ENCODE measurements at places on chromosomes 4 and X.
A peak's percentile ranks its signal among the peaks of the same experiment; 100 is the strongest.

DNA sequence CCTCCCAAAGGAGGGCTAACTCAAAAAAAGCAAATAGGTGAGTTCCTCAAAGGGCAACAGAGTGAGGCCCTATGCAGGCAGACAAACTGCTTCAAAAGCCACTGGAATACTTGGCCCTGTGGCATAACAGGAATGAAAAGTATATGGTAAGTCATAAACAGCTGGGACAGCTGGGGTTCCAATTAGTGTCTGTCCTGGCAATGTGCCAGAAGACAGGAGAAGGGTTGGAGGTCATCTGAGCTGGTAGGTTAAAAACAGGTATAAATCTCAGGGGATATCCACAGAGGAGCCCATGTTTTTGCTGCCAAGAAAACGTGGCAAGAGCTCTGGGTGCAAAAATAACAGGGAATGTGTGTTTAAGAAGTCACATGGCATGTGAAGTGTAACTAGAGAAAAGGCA, 111.6 kb downstream of the APOOL start:
- DNase-seq: no peak

DNA sequence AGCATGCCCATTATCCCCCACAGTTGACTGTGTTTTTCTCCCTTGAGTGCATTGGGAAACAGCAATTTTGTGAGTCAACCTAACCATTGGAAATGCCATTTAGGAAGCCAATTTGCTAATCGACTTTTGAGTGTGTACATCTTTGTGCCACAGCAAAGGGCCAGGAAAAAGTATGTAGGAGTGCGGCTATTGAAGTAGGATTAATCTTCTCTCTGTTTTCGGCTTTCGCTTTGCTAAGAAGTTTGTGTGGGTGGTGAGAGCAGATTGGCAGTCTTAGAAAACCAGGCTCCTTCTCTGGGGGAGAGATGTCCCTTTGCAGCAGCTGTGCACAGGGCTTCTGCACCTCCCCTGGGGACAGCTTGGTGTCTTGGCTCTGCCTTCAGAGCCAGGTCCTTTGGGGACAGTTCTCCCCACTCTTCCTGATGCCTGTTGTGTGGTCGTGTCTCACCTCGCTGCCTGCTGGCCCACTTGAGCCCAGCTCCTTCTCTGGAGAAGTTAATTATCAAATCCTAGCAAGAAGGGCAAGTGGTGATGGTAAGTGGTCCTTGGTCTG, 74.5 kb downstream of the GEMIN8 start:
- no peak for DNase-seq

GRCh38 chr4:165326831-165327210, 648 bp upstream of the MSMO1 start:
- no peak for DNase-seq

GRCh38 chr4:74230902-74231499, 73.1 kb downstream of the MTHFD2L start:
- peak; percentile 13 for DNase-seq

DNA sequence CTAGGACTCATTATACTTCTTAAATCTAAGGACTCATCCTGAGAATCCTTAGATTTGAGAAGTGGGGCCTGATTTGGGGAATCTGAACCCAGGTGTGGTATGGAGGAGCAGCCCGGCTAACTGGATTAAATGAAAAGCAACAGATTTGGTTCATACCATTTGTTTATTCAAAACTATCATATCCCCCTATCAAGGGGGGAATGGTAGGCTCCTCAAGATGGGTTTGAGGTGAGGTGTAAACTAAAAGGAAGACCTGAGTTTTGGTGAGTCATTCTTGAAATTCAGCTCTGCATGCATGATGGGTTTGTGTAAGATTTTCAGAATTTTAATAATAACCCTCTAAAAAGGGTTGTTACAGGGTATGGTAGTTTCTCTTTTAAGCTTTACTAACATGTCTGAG, 53.4 kb downstream of the CASP6 start:
- no peak for DNase-seq

- peak; percentile 15 for DNase-seq
Observed at GRCh38 chrX:130028196-130028595, 45.8 kb downstream of the BCORL1 start.
